Stimulated activated effector memory CD8-positive, alpha-beta T cell treated with anti-CD3 and anti-CD28 coated beads, Interleukin-12 subunit alpha, Interleukin-12 subunit beta, amount 100 ng/mL, for 72 hours (primary cell): ENCODE measurements at places on chromosomes 13 and 19.

DNA sequence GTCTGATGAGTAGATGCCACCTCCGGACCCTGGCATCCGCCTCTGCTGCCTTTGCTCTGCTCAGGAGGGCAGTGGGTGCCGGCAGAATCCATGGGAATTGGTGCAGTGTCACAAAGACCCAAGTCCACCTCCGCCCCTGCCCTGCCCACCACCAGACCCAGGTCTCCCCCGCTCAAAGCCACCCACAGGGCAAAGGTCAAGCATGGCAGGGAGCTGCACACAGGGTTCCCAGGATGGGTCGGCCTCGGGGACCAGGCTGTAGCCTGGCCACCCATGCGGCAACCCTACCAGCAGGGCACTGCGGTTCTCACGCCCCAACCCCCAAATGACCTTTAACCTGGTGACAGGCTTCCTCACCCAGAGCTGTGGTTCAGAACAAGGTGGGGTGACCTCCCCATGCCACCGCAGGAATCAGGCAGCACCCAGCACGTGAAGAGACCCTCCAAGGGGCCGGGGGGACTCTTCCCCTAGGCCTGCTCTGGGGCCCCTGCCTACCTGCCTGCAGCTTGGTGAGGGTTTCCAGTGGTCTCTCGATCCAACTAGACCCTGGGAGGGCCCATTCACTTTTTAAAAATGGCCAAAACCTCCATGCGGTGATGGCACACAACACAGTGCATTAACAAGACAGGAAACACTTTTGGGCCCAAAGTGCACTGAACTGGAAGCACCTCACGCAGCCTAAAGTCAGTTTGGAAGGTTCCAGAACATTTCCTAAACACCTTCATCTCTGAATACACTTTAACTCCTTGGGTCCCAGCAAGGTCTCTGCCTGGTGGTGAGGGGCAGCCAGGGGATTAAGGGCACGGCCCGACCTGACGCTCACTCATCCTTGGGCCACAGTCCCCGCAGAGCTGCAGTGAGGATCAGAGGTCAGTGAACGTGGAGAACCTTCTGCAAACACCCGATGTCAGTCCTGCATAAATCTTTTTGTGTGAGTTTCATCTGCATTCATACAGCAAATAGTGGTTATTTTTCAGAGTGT is 11.0 kb downstream of the GAS6 start:
- no peak for DNase-seq

DNA sequence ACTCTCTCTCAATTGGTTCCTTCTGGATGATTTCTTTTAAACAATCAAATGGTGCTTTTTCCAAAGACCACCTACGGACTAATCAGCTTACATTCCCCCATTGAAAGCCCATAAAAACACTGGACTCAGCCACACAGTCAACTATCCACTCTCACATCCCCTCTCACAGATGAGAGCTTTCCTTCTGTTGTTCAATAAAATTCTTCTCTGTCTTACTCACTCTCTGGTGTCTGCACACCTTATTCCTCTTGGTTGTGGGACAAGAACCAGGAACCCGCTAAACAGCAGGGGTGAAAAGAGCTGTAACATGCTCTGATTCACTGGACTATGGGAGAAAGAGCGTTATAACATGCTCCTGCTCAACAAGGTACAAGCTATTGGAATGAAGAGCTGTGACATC is 2896.2 kb downstream of the PCDH9 start:
- no peak for DNase-seq

DNA sequence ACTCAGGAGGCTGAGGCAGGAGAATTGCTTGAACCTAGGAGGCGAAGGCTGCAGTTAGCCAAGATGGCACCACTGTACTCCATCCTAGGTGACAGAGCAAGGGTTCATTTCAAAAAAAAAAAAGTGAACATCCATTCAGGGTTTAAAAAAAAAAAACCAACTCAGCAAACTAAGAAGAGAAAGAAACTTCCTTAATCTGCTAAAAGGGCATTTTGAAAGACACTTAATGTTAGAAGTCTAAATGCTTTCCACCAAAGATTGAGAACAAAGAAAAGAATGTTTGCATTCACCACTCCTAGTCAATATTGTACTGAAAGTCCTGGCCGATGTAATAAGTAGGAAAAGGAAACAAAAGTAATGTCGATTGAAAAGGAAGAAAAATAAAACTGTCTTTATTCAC is 7.1 kb upstream of the PSMC4 start:
- DNase-seq: no peak

DNA sequence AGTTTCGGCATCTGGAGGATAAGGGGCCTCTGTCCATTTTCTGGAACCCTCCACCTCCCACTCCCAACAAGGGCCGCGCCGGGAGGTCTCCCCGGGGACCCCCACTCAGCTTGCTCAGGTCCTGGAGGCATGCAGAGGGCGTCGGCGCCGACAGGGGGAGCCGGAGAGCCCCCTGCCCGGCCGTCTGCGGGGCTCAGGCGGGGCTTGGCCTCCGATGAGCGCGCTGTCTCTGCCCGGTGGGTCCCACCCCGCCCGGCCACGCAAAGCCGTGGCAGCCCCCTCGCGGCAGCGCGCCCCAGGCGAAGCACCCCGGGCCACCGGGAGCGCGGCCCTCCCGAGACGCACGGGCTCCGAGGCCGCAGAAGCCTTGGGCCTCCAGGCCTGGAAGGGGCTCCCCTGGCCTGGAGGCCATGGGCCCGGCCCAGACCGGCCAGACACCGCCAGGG is 149.7 kb upstream of the ZNF536 start:
- peak; percentile 57 for DNase-seq

GRCh38 chr19:3986260-3987041 is 1.2 kb upstream of the EEF2 start:
- peak; percentile 77 for DNase-seq

DNA sequence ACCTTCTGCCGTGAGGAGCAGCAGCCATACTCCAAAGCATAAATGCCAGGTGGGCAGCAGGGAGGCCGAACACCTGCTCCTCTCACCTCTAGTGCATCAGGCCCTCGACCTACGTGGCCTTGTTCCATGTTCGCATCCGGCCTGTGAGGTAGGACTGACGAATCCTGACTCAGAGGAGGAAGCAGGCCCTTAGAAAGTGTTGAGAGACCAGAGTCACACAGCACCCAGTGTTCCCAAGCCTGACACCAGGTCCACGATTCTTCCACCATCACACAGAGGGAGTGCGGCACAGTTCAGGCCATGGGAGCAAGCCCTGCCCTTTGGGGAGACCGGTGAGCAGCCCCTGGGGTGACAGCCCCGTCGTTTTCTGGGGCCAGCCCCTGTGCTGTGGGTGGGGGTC is 14.7 kb downstream of the ATP12A start:
- no peak for DNase-seq

GRCh38 chr13:112062571-112063570 is 4.1 kb upstream of the SOX1 start:
- no peak for DNase-seq

GRCh38 chr13:50910485-50910805 is 854 bp downstream of the RNASEH2B start:
- DNase-seq: no peak

DNA sequence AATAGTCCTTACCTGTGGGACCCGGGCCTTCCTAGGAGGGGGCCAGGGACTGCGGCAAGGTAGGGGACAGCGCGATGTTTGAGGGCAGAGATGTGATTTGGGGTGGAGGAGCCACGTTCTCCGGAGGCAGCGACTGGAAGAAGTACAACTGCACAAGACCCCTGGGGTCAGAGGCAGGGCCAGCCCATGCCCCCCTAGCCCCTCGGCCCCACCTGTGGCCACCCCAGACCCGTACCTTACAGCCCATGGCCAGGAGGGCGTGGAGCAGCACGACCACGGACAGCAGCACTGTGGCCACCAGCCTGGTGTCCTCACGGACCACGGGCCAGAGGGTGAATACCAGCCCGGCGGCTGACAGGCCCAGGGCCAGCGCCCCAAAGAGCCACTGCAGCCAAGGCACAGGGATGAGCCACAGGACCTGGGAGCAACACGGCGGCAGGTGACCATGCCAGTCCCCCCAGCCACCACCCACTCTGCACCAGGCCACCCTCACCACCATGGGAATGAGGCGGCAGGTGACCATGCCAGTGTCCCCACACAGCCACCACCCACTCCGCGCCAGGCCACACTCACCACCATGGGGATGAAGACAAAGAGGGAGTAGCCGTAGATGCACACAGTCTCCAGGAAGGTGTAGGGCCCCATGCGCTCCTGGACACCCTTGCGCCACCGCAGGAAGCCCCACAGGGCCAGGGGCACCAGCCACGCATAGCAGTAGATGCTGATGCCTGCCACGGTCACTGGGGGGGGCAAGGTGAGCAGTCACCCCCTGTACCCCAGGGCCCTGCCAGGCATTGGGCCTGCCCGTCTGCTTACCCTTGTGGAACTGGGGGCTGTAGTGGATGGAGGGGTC is 5.0 kb downstream of the YIPF2 start:
- DNase-seq: no peak

DNA sequence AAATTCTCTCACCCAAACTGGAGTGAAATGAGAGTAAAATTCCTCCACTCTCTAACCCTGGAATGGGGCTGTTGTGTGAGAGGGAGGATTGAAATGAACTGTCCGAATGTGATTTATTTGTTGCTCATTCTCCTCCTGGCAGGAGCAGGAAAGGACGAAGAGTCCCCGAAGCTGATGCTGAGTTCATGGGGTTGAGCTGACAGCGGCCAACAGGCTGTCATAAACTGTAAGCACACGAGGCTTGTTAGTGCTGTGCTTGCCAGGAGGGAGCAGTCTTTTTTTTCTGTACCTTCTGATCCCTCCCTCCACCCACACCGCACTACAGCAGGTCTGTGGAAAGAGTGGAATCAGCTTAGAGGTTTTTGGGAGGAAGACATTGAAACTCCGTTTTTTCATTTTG is 33.1 kb upstream of the ZNF331 start:
- DNase-seq: no peak

- DNase-seq: peak; percentile 33
Measured at GRCh38 chr13:113886561-113887112, 22.8 kb upstream of the GAS6 start.

GRCh38 chr13:76913898-76914297 is 27.7 kb upstream of the KCTD12 start:
- DNase-seq: no peak

DNA sequence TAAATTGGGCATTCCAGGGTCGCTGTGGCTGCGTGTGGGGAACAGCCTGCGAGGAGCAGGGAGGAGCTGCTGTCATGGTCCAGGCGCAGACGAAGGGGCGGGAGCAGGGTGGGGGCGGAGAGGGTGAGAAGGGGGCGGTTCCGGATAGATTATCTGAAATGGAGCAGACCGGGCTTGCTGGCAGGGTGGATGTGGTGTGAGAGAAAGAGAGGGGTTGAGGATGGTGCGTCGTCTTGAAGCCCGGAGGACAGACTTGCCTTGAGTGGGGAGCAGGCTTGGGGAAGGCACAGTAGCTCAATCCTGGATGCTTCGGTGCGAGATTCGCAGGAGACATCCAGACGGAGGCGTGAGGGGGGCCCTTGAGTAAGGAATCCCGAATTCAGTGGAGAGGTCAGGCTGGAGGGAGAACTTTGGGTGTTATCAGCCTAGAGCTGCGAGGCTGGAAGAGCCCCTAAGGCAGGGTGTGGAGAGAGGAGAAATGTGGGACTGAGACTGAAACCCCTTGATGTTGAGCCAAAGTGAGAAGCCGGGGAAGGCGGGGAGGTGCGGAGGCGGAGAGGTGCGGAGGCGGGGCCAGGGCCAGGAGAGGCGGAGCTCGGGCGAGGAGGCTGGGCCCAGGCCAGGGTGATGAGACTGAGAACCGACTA is 40.6 kb downstream of the DPF1 start:
- no peak for DNase-seq
